ENCODE measurements at places on chromosomes 5 and 9. TPM values are rescaled to one million over a fixed set of nuclear protein-coding genes. Genes with fewer than 3 reads are reported as not detected.

- DNase-seq, result no peak
- H3K27ac ChIP-seq, result no peak overlapping the region
- H3K36me3 ChIP-seq, result peaks cover 14% of the 10 kb centered on the region
- H3K4me3 ChIP-seq, result no peak overlapping the region
Measured at GRCh38 chr5:139291051-139291450, 2.5 kb upstream of the MATR3 start.

- H3K4me3 ChIP-seq, result no peak overlapping the region
- H3K4me1 ChIP-seq, result no peaks in the 10 kb centered on the region
- no peaks in the 10 kb centered on the region for H3K36me3 ChIP-seq
Measured at GRCh38 chr9:107597743-107598217, 108.2 kb upstream of the KLF4 start.

GRCh38 chr5:156587012-156587411 lies 260.0 kb downstream of the SGCD start:
- H3K27me3 ChIP-seq, result no peaks in the 10 kb centered on the region
- no peaks in the 10 kb centered on the region for H3K36me3 ChIP-seq
- no peak overlapping the region for H3K4me3 ChIP-seq

- no peak for DNase-seq
- H3K27ac ChIP-seq, result no peak overlapping the region
- H3K4me1 ChIP-seq, result no peaks in the 10 kb centered on the region
- no peaks in the 10 kb centered on the region for H3K36me3 ChIP-seq
Measured at GRCh38 chr9:76987594-76988200, 31.8 kb upstream of the FOXB2 start.

- no peak overlapping the region for H3K4me3 ChIP-seq
- no peak for DNase-seq
- no peak overlapping the region for H3K27ac ChIP-seq
- H3K4me1 ChIP-seq, result no peaks in the 10 kb centered on the region
Measured at GRCh38 chr5:56871777-56872176, 37.6 kb upstream of the SETD9 start.

DNA sequence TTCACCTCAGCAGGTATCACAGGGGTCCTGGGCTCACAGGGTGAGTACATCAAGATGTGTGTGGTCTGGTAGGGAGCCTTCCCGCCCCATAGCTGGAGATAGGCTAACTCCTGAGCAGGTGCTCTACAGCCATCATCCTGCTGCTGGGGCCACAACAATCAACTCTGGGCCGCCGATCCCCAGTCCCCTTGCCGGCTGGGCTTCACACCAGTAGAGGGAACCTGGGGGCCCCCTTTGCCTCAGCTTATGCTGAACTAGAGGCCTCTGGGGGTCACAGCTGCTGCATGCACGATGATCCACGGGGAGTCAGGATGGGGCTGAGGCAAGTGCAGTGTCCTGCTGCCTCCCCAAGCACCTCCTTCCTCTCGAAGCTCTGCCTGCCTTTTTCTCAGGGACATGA lies 46.5 kb downstream of the IRF1 start:
- H3K4me1 ChIP-seq, result peaks cover 90% of the 10 kb centered on the region
- no peaks in the 10 kb centered on the region for H3K36me3 ChIP-seq
- H3K27ac ChIP-seq, result no peak overlapping the region
- H3K27me3 ChIP-seq, result no peaks in the 10 kb centered on the region
- no peak for DNase-seq

DNA sequence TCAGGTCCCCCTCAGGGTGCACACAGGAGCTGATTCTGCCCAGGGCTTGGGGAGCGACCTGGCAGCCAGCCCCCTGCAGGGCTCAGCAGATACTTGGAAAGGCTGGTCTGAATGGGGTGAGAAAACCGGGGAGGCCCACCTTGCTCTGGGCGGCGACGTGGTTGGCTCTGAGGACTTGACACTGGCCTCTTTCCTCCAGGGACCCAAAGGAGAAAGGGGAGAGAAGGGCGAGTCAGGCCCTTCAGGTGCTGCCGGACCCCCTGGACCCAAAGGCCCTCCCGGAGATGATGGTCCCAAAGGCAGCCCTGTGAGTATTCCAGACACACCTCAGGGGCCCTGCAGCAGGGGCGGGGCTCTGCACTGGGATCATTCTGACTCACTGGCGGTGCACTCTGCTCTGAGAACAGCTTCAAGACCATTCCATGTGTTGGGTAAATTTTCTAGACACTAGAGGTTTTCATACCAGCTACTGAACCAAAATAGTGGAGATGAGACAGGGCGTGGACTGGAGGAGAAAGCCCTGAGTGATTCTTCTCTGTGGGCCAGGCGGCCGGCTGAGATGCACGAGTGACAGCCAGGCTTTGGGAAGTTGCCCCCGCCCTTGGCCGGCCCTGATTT lies 65.9 kb upstream of the FCN2 start:
- H3K4me1 ChIP-seq, result peaks cover 7% of the 10 kb centered on the region
- DNase-seq, result no peak
- H3K27me3 ChIP-seq, result no peaks in the 10 kb centered on the region
- no peak overlapping the region for H3K27ac ChIP-seq

GRCh38 chr5:56705217-56705616 lies 110.1 kb upstream of the MAP3K1 start:
- H3K4me3 ChIP-seq, result no peak overlapping the region

The FAF2 gene
- total RNA-seq, result 27.0 TPM

The PPP3R2 gene
- total RNA-seq, result not detected

Data from esophagus squamous epithelium (tissue), 5 donors.